Right atrium auricular region (tissue), 2 donors: ENCODE measurements at places on chromosomes 3 and 15.

GRCh38 chr3:49171119-49171774, at the start of gene KLHDC8B:
Gene KLHDC8B, plus strand, starts transcription at chr3:49171598. Its CDS starts 1,172 bp downstream, at chr3:49172770.
- peak; percentile 88 for DNase-seq

GRCh38 chr15:68145706-68146105, 59.4 kb downstream of the CALML4 start:
- DNase-seq: no peak

- no peak for DNase-seq
Measured at GRCh38 chr3:181761906-181762305, 50.2 kb downstream of the SOX2 start.

GRCh38 chr3:152345233-152345632, 76.5 kb downstream of the MBNL1 start:
- no peak for DNase-seq

DNA sequence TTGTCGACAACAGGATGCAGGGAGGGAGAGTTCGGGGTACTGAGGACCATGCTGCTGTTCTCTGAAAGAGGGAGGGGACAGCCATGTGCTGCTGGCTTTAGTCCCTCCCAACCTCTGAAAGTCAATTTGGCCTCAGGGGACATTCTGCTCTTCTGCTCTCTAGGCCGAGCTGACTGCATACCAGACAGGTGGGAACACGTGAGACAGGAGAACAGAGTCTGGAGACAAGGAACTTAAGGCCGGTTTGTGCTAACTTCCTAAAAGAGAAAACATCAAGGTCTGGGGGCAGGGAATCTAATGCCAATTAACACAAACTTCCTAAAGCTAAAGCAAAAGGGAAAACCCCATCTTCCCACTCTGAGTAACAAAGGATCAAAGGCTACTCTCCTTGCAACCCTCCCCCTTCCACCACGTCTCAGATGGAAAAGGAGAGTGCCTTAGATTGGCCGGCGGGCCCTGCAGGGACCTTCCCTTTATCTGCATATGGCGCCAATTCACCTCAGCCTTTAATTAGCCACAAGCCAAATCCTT, 41.0 kb downstream of the SLCO2A1 start:
- no peak for DNase-seq

- no peak for DNase-seq
Measured at GRCh38 chr3:136134091-136134490, 62.0 kb downstream of the MSL2 start.

DNA sequence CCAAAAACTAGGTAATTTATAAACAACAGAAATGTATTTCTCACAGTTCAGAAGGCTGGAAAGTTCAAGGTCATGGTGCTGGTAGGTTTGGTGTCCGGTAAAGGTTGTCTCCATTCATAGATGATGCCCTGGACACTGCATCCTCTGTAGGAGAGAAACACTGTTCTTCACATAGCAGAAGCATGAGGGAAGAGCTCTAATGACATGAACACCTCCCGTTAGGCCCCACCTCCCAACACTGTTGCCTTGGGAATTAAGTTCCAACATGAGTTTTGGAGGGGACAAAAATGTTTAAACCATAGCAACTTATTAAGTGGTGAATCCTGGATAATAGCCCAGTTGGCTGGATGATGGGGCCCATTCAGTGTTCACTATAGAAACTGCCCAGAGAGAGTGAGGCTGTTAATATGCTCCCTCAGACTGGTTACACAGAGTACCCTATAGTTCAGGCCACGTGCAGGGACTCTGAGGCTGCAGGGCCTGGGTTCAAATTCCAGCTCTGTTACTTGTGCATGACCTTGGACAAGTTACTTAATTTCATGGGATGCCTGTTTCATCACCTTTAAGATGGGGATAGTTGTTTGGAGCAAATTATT, 37.0 kb downstream of the CCNL1 start:
- no peak for DNase-seq

- DNase-seq: no peak
Measured at GRCh38 chr3:58668247-58668646, 1.7 kb upstream of the FAM3D start.

- no peak for DNase-seq
Measured at GRCh38 chr3:52983828-52984227, 62.0 kb downstream of the SFMBT1 start.

DNA sequence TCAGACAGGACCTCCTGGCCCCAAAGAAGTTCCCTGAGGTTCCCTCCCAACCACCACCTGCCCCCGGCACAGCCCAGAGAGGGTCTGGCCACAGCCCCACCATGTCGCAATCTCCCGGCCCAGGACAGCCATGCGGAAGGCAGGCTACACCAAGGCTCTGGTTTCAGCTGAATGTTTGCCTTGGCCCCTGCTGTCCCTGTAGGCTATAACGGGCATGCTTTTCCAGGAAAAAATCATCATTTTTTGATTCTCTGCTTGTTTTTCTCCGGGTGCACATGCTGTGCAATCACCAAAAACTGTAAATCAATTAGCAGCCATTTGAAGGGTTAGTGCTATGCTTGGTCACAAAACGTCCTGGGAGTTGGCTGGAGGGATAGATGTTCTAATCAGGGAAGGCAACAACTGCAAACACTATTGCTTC, 142.7 kb upstream of the IGF1R start:
- peak; percentile 67 for DNase-seq

DNA sequence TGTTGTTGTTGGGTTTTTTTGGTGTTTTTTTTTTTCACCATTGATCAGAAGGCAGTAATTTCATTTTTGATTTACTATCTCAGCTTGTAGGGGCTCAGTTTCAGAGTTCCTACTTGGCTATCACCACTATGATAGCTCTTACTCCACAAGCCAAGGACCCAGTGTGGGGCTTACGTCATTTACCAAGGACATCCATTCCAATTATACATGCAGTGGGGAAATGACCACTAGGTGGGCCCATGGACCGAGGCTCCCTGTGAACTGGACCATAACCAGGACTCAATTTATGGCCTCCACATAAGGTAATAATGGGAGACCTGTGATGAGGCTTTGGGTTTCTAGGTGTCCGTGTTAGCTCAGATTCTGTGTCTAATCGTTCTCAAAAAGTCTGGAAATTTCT, 67.5 kb upstream of the CACNA1D start:
- no peak for DNase-seq

DNA sequence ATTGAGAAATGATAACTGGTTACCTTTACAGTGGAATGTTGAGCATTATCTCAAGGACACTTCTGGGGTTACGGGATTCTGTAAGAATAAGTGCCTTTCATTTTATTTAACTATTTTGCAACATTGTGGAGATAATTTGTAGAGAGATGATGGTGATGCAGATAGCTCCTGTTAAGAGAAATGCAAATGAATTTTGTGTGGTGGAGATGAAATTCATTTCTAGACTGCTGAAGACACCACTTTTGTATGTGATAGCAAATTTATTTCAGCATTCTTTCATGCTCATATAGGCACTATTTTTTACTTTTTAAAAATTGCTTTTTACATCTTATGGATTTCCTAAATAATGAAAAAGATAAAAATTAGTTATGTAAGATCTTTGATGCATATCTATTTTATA, 463.3 kb upstream of the CBLB start:
- DNase-seq: no peak

DNA sequence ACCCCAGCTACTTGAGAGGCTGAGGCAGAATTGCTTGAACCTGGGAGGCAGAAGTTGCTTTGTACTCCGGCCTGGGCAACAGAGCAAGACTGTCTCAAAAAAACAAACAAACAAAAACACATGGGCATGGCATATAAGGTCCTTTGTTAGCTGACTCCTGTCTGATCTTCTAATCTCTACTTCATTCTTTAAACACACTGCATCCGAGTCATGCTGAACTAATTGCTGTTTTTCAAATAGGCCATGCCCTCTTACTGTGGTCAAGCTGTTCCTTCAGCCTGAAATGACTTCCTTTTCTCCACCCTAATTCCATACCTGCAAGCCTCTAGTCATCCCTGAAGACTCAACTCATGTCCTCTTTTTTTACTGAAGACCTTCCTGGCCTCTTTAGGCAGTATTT, 22.3 kb upstream of the SLMAP start:
- DNase-seq: no peak

DNA sequence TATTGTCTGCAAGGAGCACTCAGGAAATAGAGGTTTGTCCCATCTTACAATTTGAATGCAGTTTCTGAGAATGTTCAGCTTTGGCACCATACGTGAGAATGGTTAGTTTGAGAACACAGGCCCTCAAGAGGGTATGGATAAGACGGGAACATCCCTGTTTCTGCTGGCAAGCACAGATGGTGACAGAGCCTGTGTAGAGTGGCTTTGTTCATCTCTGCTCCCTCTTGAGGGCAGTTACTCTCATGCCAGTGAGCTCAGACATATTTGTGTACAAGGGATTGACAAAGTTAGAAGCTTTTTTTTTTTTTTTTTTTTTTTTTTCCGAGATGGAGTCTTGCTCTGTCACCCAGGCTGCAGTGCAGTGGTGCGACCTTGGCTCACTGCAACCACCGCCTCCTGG, 71.5 kb upstream of the FILIP1L start:
- no peak for DNase-seq

DNA sequence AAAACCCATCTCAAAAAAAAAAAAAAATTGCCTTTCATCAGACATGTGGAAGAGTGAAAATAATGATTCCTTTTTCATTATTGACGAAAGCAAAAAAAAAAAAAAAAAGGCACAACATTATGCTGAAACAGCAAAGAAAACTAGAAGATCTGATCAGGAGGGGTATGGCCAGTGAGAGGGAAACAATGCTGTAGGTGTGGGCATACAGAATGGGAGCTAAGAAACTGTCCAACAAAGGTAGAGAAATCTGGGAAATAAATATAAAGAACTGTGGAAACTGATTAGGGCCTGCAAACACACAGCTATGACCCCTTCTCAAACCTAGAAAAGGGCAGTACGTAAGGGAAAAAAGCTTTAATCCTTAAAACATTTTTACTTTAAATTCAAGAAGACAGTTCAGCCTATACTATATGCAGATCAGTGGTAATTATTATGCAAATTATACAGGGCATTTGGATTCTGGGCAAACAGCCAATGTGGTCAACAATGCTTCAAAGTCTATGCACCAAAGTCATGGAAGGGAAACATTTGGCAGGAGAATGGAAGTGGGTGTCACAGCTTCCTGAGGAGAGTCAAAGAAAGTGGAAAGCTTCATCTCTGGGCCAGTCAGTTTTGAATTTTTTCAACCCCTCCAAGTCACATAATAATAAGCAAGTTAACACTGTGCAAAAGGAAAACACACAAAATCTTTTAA, 68.3 kb upstream of the SLC12A8 start:
- no peak for DNase-seq

DNA sequence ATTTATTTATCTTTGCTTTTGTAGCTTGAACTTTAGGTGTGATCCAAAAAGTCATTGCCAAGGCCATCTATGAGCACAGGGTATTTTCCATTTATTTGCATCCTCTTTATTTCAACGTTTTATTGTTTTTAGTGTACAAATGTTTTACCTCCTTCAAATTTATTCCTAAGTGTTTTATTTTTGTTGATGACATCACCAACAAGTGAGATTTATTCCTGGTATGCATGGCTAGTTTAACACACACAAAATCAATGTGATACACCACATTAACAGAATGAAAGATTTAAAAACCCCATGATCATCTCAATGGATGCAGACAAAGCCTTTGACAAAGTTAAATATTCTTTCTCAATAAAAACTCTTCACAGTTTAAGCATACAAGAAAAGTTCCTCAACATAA, 66.3 kb upstream of the CHRM5 start:
- no peak for DNase-seq

GRCh38 chr15:50183112-50183794, 1.3 kb downstream of the SLC27A2 start:
- DNase-seq: no peak

DNA sequence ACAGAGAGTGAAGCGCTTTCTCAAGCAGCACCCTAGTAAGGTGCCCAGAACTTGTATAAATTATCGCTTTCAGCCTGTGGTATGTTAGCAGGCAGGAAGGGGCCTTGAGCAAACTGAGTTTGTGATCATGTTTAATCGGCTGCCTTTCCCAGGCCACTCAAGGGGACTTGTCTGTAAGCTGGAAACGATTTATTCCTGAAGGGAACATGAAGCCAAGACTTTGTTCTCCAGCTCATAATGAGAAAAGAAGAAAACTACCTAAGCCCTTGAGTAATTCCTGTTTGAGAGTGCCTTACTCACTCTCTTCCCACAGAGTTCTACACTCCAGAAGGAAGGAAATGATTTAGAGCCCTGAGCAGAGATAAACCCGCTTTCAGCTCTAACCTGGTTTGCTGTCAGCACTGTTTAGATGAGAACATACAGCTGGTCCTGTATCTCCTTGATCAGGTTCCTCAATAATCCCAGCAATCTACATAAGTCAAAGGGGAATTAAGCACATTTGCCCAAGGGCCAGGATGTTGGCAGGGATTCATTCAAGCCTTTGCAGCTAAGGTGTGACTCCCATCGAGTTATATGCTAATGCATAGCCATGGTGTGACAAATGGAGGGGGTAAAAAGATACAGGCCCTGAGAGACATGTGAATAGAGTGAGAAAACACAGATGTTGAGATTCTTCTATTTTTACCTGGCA, 187.7 kb upstream of the SLC24A5 start:
- no peak for DNase-seq

- DNase-seq: no peak
Measured at GRCh38 chr3:95705786-95706418, 1108.5 kb upstream of the EPHA6 start.

DNA sequence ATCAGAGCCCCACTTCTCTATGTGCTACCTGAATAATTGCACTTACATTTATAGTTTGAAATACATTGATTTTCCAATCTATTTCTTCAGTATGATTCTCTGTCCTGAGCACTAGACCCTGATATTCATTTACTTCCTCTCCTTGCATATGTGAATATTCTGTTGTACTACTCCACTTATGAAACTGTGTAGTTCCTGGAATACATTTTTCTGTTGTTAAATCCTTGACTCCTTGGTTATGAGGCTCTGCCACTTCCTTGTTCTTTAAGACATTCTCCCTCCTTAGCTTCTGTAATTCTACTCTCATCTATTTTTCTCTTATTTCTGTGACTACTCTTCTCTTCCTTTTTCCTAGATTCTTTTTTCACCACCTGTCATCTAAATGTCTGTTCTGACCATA, 12.9 kb upstream of the MGA start:
- DNase-seq: no peak

DNA sequence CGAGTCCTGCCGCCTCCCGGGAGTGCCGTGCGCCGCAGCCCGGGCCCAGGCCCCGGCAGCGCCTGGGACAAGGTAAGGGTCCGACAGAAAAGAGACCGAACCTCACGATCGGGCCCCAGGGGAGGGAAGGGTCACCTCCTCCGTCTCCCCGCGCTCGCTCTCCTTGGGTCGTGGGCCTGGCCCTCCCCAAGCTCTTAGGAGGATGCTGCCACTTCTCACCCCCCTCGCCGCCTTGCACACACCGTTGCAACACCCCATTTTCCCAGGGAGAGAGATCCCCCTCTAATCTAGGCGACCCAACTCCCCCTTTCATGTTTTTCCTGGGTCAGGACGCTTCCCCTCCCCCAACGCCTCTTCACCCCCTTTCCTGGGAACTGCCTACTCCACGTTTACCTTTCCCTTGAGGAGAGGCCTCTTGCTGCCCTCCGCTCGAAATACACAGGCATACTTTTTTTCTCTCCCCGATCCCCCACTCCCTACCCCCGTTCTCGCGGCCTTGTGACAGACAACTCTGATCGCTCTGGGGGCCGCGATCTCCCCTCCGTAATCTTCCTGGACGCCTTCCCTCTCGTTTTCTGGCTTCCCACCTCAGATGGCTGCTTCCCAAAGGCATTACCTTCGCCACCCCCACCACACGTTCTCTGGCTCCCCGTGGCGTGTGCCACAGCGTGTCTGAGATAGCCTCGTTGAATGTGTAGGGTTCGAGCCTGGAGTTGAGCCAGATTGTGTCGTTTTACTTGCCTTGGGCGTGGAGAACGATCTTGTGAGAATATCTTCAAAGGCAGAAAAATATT, 688 bp downstream of the SETD5 start:
- peak; percentile 61 for DNase-seq
